ENCODE measurements at places on chromosomes 1 and 21.

DNA sequence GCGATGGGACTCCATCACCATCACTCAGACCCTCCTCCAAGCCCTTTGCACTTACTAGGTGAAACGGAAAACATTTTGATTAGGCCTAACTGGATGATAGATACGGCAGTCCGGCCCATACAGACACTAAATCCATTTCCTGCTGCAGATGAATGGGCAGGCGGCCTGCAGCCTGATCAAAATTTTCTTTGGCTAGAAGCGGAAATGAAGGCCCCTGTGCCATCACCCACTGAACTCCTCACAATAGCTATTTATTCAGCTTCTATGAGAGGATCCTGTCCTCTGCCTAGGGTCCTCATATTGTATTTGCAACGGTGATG is 200.5 kb downstream of the OMA1 start:
- no peak for DNase-seq

- DNase-seq = no peak
These were observed 294.5 kb downstream of the RRAGC start for GRCh38 chr1:38565020-38565491.

- no peak for DNase-seq
These were observed 60.5 kb downstream of the DMAP1 start for GRCh38 chr1:44273560-44274350.

DNA sequence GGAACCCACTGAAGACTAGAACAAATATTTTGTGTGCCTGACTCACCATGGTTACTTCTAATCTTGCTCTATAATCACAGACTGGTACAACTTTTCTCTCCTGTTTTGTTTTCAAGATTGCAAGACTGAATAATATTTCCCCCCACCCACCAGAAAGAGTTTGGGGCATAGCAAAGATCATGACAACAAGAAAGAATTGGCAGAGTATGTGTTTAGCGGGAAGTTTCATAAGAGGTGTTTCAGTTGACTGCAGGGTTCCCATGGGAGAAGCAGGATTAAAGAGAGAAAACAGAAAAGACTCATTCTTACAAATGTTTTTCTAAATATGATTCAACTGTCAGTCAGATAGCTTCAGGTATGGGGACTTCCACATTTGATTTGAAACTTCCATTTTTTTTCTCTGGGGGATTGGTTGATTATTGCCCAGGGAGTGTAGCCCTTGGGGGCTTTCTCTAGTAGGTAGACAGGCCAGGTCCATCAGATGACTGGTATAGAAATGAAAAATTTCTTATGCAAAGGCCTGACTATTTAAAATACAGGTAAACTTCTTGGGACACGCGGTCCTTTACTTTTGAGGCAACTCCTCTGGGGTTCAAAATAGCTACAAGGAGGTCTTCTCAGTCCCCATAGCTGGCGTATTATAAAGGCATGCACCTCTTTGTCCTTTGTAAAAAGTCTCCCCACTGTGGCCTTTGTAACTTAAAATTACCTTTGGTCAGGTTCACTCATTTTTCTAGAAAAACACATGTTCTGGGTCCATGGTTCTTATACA is 13.9 kb downstream of the OR14I1 start:
- DNase-seq = no peak

GRCh38 chr1:18668750-18669404 is 38.2 kb downstream of the PAX7 start:
- DNase-seq = no peak

- no peak for DNase-seq
These were observed 80.8 kb upstream of the GCLM start for GRCh38 chr1:93990010-93990409.

DNA sequence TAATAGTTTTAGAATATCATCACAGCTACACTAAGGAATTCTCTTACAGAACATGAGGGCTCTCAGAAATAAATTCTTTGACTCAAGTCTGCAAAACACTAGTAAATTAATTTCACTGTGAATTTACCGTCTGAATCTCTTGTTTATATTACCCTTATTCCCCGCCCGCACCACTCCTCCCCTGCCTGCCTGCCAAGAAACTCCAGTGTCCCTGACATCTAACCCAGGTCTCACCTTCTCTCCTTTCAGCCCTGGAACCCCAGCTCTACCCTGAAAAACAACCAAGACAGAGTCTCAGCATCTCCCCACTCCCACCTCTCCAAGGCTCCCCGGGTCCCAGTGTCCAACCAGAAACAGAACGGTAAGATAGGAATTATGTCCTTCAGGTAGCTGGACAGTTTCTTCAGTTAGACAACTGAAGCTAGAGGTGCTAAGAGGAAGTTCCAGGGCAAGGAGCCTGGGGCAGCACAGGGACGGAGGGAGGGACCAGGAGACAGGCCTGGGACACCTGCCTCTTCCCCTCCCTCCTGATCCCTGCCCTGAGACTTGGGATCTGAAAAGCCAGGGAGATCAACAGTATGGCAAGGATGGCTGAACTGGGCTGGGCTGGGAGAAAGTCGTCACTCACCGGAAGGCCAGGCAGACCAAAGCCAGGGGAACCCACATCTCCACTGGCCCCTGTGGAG is 15.4 kb downstream of the COL16A1 start:
- no peak for DNase-seq

GRCh38 chr1:47968556-47968888 is 28.7 kb downstream of the TRABD2B start:
- no peak for DNase-seq

DNA sequence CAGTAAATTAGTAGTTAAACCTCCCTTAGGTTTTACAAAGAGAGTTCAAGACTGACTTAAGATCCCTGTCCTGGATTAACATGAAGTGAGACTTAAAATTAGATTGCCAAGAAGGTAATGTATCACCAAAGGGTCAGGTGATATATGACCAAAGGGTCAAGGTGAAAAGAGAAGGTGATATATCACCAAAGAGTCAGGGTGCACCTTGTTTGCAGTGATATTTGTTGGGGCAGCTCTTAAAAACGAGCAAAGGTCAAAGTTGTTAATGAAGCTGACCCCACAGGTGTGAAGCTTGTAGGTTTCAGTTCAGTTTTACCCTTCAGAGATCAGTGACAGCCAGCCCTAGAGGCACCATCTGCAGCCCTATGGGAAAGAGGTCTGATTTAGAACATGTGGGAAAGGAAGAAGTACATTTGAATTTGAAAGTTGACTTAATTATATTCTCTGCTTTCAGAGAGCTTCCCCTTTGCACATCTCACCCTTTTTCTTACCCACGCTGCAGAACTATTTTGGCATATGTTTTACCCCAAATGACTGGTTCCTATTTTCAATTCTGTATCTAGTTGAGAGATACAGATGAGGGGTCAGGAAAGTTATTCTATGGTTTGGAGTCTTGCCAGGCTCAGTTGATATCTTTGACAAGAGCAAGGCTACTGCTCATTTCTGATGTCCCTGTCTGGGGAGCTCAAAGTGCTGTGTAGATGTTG is 170.8 kb downstream of the S1PR1 start:
- no peak for DNase-seq

DNA sequence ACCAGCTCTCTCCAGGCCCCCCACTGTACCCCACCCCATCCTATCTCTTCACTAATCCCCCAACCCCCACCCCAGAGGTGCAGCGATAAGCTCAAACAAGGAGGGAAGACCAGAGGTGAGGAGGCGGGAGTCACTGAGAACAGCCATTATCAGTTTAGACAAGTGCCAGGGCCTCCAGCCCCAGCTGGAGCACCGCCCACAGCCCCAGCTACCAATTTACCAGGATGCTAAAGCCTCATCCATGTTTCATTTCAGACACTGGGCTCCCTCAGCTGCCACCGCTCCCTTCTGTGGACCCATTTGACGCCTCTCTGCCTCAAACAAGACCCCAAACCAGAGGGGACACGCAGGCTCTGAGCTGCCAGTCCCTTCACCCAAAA is 80.6 kb downstream of the DISP3 start:
- no peak for DNase-seq

DNA sequence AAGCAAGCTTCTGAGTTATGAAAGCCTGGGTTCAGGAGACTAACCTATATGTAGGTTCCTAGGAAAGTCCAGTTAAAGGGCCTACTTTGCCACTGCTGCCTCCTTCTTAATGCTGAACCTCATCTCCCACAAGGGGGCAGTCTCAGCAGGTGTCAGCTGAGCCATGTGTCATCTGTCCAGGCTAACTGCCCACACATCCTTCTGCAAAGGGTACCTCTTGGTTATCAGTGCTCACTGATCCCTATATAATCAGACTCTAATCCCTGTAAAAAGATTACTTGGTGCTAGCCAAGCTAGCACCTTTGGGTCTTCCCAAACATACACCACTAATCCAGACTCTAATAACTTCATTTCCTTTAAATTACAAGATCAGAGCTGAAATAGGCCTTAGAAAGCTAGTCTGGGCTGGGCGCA is 9.0 kb downstream of the PRDX1 start:
- DNase-seq = peak; percentile 64

- no peak for DNase-seq
These were observed 50.7 kb downstream of the APP start for GRCh38 chr21:26119906-26120305.

- DNase-seq = no peak
These were observed 209.5 kb upstream of the GALNT2 start for GRCh38 chr1:229857585-229857984.

- DNase-seq = no peak
These were observed 33.4 kb upstream of the NTPCR start for GRCh38 chr1:232917053-232917452.

GRCh38 chr1:183652547-183653461 is at the start of gene APOBEC4:
Gene APOBEC4, minus strand, starts transcription at chr1:183653316. Its CDS starts 4,535 bp downstream, at chr1:183648781.
- DNase-seq = peak; percentile 15

GRCh38 chr1:244751271-244751895 is 84.1 kb upstream of the COX20 start:
- no peak for DNase-seq

GRCh38 chr1:236560213-236560771 is 36.5 kb downstream of the LGALS8 start:
- DNase-seq = no peak

DNA sequence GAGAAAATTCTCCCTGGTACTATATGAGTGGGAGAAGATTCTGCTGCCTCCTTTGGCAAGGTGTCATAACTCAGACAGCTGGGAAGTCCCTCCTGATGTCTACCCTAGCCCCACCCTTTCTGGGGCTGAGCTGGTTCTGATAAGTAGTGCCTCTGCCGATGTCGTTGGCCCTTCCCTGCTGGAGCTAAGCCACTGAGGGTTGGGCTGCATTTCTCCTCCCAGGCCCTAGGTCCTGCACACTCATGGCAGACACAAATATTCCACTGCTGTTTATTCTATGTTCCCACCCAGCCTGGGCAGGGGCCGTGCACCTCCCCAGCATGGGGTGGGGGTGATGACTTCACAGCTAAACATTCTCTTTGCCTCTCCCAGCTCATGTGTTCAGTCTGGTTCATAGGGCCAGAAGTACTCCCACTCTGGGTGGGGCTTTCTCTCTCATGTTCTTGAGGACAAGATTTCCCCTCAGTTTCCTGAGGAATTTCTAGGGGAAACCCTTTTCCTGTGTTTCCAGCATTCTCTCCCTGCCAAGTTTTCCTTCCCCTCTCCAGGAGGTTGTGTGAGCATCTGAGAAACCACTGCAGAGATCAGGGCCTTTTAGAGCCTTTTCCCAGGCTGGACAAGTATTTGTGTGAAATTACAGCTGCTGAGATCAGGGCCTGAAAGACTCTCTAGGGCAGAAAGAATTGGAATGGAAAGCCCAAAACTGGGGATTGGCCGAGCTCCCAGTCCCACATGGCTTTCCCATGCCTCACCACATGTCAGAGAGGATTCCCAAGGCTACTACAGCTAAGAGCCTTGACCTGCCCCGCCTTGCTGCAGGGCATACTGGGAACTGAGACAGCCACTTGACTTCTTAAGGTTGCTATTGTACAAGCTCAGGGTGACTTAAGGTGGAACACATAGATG is 66.2 kb downstream of the ATP2B4 start:
- DNase-seq = no peak

GRCh38 chr1:112954945-112955772 is 837 bp downstream of the SLC16A1 start:
- DNase-seq = peak; percentile 60

DNA sequence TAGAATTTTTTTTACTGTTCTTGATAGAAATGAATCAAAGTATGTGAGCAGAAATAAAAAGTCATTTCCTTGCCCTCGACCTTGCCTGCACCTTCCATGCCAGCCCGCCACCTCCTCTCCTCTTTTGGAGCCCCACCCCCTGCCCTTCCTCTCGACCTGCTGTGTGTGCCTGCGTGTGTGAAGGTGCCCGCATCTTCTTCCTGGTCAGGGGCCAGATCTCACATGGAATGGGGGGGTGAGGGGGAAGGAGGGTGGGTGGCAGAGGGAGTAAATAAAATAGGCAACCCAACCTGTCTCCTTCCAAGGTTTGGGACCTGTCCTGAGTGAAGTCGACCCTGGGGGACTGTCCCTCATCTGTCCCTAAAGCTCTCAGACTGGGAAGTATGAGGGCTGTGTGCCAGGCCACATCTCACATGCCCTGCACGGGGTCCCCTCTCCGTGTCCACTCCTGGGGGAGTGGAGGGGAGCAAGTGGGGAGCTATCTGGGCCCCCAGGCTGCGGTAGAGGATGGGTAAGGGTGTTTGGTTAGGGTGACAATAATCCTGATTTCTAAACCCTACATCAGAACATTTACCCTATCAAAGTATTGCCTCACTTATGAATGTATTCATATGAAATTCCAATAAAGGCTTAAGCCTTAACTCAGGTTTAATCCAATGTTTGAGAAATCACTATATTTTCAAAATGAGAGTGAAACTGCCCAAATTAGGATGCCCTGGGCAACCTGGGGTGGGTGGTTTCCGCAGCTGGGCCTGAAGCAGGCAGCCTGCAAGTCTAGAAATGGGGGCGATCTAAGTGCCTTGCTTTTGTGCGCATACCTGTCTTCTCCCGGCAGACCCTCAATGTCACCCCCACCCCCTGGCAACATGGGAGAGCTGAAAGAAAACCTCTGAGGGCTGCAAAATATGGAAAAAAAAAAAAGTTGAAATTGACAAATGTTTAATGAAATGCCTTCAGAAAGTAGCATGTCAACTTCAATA is 15.4 kb downstream of the AMPD2 start:
- no peak for DNase-seq

DNA sequence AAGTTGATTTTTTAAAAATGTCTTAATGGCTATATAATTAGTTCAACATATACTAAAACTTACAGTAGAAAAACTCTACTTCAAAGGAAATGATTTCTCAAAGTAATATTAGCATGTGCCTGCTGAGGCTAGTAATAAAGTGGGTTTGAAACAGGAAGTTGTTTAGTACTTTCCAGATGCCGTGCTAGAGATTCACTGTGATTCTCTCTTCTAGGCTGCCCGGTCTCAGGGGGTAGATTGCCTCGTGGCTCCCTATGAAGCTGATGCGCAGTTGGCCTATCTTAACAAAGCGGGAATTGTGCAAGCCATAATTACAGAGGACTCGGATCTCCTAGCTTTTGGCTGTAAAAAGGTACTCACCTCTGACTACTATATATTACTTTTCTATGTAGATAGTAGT is 9.1 kb downstream of the EXO1 start:
- DNase-seq = no peak

GRCh38 chr1:20166051-20166450 is 19.8 kb upstream of the UBXN10 start:
- DNase-seq = no peak

DNA sequence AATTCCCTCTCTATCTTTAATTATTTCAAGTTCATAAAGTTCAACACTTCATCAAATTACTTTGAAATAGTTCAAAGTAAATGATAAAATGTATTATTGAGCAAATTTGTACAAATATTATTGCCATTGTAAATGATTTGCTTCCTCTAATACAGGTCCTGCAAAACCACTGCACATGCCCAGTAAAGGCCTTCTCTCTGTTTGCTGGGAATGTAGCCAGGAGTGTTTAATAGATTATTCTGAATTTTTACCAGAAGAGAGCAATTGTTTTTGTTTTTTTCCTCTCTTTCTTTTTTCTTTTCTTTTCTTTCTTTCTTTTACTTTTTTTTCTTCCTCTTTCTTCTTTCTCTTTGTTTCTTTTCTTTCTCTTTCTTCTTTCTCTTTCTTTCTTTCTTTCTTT is 486.3 kb downstream of the PTBP2 start:
- no peak for DNase-seq
